Fibroblast of pulmonary artery (primary cell): ENCODE measurements at places on chromosomes 2 and 18.
A peak's percentile ranks its signal among the peaks of the same experiment; 100 is the strongest.

GRCh38 chr2:109279243-109279860 is 150.3 kb downstream of the SH3RF3 start:
- peak; percentile 85 for DNase-seq

GRCh38 chr2:175008009-175008408 is 2.8 kb upstream of the CHN1 start:
- no peak for DNase-seq

GRCh38 chr2:80053522-80054345 is 250.8 kb downstream of the LRRTM1 start:
- no peak for DNase-seq

DNA sequence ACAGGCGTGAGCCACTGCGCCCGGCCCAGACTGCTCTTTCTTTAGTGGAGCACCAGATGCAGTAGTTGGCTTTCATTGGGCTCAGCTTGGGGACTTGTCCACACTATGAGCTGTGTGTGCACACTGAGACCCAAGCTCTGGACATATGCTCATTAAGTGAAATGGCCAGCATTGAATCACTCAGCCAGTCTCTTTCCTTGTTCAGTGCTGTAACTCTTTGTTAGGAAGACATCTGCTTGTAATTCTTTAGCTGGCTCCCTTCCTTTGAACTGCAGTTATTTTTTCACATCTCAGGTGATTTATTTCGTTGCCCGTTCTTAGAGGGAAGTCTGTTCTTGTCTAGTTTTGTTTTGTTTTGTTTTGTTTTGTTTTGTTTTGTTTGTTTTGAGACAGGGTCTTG is 70.5 kb downstream of the CAB39 start:
- DNase-seq = no peak

DNA sequence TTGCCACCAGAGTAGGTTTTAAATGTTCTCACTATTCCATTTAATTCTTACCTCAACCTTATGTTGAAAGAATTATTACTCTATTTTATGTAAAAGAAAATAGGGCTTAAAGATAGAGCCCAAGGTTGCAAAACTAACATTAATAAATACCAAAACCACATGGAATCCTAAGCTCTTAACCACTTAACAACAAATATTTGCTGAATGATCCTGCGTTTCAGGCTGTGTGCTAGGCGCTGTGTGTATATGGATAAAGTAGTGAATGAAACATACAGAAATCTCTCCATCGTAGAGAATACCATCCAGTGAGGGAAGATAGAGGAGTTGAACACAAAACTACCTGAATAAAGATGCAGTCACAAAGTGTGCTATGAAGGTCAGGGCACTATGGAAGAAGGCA is 485.1 kb downstream of the THSD7B start:
- no peak for DNase-seq

DNA sequence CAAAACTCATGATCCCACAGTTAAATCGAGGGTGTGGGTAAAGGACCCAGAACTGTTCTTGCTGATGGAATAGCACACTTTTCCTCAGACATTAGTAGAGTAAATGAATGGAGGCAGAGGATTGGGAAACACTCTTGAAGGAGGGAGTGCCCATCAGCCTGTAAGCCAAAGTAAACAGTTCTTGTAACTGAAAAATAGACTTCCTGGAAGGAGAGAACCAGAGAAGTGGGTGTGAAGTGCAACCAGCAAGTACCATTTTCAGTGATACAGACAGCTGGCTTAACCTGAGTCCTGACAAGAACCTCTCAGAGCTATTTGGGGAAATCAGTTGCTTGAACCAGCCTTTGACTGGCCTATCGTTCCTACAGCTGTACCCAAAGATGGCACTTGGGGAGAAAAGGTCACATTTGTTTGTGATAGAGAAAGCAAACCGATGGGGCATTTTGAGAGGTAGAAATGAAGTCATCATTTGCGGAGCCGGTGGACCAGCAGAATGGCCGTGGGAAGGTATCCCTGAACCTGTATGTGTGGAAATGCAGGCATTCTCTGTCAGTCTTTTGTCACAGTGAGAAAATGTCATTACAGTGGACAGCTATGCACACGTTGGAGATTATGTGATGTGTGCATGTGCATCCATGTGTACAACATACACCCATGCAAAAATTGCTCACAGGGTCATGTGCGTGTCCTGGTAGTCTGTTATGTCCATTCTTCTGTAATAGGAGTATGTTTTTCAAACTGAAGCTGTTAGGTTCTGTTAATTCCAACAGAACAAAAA is 17.8 kb downstream of the CRIM1 start:
- DNase-seq = peak; percentile 86

DNA sequence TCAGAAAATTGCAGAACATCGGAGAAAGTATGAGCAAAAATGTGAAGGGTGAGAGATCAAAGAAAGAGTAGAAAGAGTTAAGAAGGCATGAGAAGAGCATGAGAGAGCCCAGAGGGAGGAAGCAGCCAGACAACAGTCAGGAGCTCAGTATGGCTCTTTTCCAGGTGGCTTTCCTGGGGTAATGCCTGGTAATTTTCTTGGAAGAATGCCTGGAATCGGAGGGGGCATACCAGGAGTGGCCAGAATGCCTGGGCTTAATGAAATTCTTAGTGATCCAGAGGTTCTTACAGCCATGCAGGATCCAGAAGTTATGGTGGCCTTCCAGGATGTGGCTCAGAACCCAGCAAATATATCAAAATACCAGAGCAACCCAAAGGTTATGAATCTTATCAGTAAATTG is 271.8 kb upstream of the TFPI start:
- DNase-seq = peak; percentile 18

DNA sequence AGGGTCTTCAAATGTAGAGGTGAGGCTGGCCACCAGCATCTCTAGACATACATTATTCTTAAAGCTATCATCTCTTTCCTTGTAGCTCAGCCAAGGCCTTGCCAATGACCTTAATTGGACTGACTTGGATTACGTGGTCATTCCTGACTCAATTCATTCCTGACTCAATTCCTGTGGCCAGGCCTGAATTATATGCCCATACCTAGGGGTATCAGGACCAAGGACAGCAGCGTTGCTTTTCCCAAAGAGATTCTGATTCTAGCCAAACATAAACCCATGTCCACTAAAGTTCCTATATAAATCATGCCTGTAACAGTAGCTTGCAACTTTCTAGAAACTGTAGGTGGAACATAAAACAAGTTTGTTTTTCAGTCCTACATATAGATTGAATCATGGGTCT is 231.7 kb downstream of the ARL6IP6 start:
- peak; percentile 4 for DNase-seq

DNA sequence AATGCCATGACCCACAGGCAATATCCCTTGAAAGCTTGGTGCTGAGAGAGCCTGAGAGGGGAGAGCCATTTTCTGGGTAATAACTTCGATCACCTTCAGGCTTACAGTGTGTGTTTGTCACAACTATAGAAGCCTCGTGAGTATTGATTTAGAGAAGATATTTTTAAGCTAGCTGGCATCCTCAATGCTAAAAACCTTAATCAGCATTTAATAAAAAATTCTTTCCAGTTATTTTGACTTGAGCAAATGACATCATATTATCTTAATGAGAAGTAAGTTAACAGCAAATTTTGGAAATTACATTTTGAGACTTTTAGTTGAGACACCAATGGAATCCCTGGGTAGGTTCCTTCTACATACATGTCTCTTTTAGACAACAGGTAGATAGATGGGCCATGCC is 283.7 kb downstream of the NYAP2 start:
- DNase-seq = no peak

GRCh38 chr2:206211657-206212255 is 52.1 kb downstream of the EEF1B2 start:
- DNase-seq = peak; percentile 64

- DNase-seq = no peak
Observed at GRCh38 chr2:219123356-219124135, 37.1 kb downstream of the NHEJ1 start.

- peak; percentile 62 for DNase-seq
Observed at GRCh38 chr18:35110554-35111485, 69.6 kb downstream of the MAPRE2 start.

- no peak for DNase-seq
Observed at GRCh38 chr2:205636549-205637319, 45.6 kb upstream of the NRP2 start.

- DNase-seq = no peak
Observed at GRCh38 chr2:161388146-161388779, 27.8 kb upstream of the TBR1 start.

DNA sequence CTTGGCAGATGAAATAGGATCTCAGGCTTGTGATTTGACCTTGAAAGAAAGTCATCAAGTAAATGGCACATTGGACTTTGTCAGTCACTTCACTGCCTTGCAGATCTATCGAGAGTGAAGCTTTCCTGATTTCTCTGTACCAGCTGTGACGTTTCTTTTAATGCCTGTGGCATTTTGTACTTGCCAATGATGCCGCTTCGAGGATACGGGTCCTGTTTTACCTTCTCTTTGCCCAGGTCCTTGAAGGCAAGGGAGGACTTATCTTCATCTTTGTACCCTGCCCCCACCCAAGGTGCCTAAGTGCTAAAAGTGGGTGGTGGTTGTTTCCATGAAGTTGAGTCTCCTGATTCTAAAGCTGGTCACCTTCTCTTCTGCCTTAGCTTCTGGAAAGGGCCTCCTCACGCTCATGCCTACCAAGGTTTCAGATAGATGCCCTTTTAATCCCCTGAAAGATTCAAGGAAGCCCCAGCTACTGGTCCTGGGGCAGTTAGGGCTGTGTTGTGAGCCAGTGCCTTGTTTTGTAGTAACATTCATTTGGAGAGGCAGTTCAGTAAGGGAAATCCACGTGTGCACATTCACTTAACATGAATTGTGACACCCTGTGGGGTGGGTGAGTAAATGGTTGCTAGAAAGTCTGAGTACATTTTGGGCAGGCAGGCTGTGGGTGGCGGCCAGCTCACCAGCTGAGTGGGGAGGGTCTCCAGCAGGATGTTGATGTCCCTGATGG is 6.1 kb downstream of the LBH start:
- no peak for DNase-seq

- DNase-seq = no peak
Observed at GRCh38 chr18:58300867-58301266, 256.8 kb downstream of the NEDD4L start.

DNA sequence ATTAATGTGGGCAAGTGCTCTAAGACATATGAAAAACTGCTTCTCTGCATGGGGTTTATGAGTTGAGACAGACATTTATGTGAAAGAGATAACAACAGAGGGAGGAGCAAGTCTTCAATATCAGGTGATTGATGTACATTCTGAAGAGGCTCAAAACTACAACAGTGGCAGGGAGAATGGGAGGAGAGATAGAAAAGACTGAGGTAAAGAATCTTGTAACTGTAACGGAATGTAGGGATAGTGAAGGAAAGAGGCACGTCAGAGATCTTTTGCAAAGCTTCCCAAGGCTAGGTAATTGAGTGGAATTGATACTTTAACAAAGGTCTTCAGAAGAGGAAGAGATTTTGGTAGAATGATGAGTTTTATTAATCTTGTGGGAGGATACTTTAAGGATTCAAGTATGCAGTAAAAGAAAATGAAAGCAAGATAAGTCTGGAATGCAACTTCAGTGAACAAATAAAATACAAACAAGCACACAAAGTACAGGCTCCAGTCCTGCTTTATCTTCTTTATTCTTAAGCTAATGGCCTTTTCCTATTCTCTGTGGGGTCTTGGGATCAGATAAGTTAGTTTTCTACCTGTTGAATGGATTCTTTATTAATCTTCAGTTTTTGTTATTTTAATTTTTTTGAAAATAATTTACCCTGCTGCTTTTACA is 15.0 kb downstream of the SMAD4 start:
- DNase-seq = no peak

DNA sequence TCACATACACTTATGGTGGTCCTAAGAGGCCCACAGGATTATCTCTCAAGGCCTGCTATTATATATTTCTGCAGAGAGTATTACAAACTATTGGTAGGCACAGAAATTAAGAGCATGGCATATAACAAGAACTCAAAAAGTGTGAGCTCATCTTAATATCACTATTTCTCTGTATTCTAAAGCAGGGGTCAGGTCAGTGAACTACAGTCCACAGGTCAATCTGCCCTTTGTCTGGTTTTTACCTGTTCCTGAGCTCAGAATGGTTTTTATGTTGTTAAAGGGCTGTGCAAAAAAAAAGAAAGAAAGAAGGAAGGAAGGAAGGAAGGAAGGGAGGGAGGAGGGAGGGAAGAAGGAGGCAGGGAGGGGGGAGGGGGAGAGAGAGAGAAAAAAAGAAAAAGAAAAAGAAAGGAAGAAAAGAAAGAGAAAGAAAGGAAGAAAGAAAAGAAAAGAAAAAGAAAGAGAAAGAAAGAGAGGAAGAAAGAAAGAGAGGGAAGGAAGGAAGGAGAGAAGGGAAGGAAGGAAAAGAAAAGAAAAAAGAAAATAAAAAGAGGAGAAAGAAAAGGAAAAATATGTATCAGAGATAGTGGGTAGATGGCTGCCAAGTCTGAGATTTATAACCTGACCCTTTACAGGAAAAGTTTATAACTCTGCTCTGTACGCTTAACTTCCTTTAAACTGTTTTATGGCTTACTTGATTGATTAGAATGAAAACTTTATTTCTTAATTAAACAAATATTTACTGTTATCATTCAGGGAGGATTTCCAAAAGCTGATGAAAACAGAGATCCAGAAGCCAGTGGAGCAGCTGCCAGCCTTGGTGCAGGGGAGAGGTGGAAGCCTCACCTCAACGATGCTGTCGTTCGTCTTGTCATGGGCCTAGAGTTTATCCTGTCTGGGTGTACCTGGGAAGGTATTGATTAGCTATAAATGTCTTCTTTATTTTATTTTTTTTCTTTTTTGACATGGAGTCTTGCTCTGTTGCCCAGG is 11.2 kb upstream of the SCYGR1 start:
- no peak for DNase-seq
